Activated naive CD8-positive, alpha-beta T cell treated with anti-CD3 and anti-CD28 coated beads, Interleukin-2, amount 10 ng/mL, durations not matched to agents 7 days and 5 days (primary cell): ENCODE measurements at places on chromosomes 5 and 9. TPM values are rescaled to one million over a fixed set of nuclear protein-coding genes. Genes with fewer than 3 reads are reported as not detected.

The WNT8A gene
- not detected for total RNA-seq

The CA9 gene
- 1.2 TPM for total RNA-seq

The IRX1 gene
- not detected for total RNA-seq

The RGS3 gene
- 63.2 TPM for total RNA-seq

The STRBP gene
- 31.0 TPM for total RNA-seq

The TMEM141 gene
- total RNA-seq = 43.6 TPM

The PCDHGB7 gene
- total RNA-seq = 0.11 TPM

The PCDHB15 gene
- not detected for total RNA-seq

The FAM120A gene
- total RNA-seq = 116 TPM

GRCh38 chr9:107504585-107505455 is 15.3 kb upstream of the KLF4 start:
- H3K36me3 ChIP-seq = no peaks in the 10 kb centered on the region
- H3K4me3 ChIP-seq = no peak overlapping the region
- no peak for DNase-seq
- no peak overlapping the region for H3K27ac ChIP-seq

DNA sequence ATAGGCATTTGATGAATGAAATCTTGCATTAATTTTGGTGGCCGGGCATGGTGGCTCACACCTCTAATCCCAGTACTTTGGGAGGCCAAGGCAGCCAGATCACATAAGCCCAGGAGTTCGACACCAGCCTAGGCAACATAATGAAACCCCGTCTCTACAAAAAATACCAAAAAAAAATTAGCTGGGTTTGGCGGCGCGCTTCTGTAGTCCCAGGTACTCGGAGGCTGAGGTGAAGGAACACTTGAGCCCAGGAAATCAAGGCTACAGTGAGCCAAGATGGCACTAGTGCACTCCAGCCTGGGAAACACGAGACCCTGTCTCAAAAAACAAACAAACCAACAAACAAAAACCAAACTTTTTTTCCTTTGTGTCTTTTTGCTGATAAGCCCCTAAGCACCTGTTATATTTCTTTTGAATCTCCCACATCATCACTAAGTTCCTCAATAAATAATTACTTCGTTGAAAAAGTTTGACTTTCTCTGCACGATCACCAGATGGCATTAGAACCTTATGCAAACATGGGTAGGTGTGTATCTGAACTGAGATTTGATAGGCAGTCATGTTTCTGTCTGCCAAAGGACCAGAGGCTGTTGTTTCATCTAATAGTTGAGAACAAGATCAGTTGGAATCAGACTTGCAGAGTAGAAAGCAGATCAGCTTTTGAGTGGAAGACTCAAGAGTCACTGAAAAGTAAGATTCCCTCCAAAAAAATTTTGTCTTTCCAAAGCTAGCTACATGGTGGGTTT is 5.5 kb upstream of the MATR3 start:
- peaks cover 7% of the 10 kb centered on the region for H3K4me1 ChIP-seq
- no peak for DNase-seq
- no peak overlapping the region for H3K4me3 ChIP-seq
- H3K36me3 ChIP-seq = peaks cover 22% of the 10 kb centered on the region

GRCh38 chr5:91293131-91293530 is 90.0 kb downstream of the ARRDC3 start:
- no peak for DNase-seq
- H3K4me3 ChIP-seq = no peak overlapping the region
- no peak overlapping the region for H3K27ac ChIP-seq
- no peaks in the 10 kb centered on the region for H3K36me3 ChIP-seq
- peaks cover 17% of the 10 kb centered on the region for H3K4me1 ChIP-seq

DNA sequence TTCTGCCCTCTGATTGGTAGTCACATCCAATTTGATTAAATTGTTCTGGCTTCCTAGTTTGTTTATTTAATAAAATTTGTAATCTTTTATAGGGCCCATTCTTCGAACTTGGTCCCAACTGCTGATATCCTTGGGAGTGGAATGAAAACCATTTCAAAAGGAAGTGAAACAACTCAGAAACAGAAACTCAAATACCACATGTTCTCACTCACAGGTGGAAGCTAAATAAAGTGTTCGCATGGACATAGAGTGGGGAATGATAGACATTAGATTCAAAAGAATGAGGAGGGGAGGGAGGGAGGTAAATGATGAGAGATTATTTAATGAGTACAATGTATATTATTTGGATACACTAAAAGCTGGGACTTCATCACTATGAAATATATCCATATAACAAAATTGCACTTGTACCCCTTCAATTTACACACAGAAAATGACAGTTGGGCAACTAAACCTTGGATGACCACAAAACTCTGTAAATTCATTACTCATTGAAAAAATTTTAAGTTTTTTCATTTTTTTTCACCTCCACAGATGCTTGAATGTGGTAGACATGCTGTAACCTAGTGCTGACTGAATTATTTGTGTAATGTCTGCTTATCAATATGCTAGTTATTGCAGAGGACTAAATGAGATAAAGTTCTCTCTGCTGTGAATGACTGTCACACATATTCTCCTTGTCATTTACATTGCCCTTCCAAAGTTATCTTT is 16.0 kb downstream of the ATP10B start:
- no peaks in the 10 kb centered on the region for H3K4me1 ChIP-seq
- no peak overlapping the region for H3K27ac ChIP-seq
- H3K27me3 ChIP-seq = no peaks in the 10 kb centered on the region
- no peak overlapping the region for H3K4me3 ChIP-seq
- H3K36me3 ChIP-seq = no peaks in the 10 kb centered on the region
- no peak for DNase-seq

- H3K4me1 ChIP-seq = no peaks in the 10 kb centered on the region
- peaks cover 45% of the 10 kb centered on the region for H3K36me3 ChIP-seq
- H3K4me3 ChIP-seq = no peak overlapping the region
- H3K27ac ChIP-seq = no peak overlapping the region
- no peak for DNase-seq
Measured at GRCh38 chr9:7135735-7136134, 378.0 kb downstream of the KDM4C start.

- peak; percentile 66 for DNase-seq
- H3K27ac ChIP-seq = peak overlapping the region; percentile 99
- peak overlapping the region; percentile 89 for H3K4me3 ChIP-seq
- peaks cover 10% of the 10 kb centered on the region for H3K36me3 ChIP-seq
- H3K27me3 ChIP-seq = no peaks in the 10 kb centered on the region
Measured at GRCh38 chr9:133130685-133131244, 9.7 kb upstream of the RALGDS start.

GRCh38 chr9:34089311-34089710 is 37.2 kb downstream of the DCAF12 start:
- H3K27ac ChIP-seq = no peak overlapping the region
- no peak for DNase-seq
- H3K36me3 ChIP-seq = peaks cover 22% of the 10 kb centered on the region
- H3K4me1 ChIP-seq = peaks cover 15% of the 10 kb centered on the region
- H3K27me3 ChIP-seq = no peaks in the 10 kb centered on the region

- no peak for DNase-seq
- no peaks in the 10 kb centered on the region for H3K27me3 ChIP-seq
- peaks cover 36% of the 10 kb centered on the region for H3K4me1 ChIP-seq
- peaks cover 38% of the 10 kb centered on the region for H3K36me3 ChIP-seq
- H3K4me3 ChIP-seq = no peak overlapping the region
- H3K27ac ChIP-seq = no peak overlapping the region
Measured at GRCh38 chr9:22056402-22056801, 47.3 kb upstream of the CDKN2B start.

DNA sequence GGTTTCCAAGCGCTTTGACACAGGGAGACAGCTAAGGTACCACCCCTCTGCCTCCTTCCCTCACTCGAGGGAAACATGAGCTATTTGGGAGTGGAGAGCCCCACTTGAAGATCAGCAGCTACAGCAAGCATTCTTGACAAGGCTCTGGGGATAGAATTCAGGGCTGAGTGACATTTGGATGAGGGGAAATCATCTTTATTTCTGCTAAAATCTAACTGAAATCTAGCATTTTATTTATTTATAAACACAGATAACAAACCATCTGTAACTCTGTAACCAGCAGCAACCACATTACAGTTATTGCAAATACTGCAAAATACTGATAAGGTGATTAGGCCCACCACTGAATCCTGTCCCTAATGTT is 22.4 kb downstream of the RNF130 start:
- no peak overlapping the region for H3K4me3 ChIP-seq
- H3K36me3 ChIP-seq = no peaks in the 10 kb centered on the region
- no peaks in the 10 kb centered on the region for H3K4me1 ChIP-seq
- no peak overlapping the region for H3K27ac ChIP-seq
- no peak for DNase-seq

- no peak overlapping the region for H3K27ac ChIP-seq
- DNase-seq = no peak
- no peaks in the 10 kb centered on the region for H3K36me3 ChIP-seq
- H3K4me3 ChIP-seq = no peak overlapping the region
- H3K4me1 ChIP-seq = no peaks in the 10 kb centered on the region
- H3K27me3 ChIP-seq = no peaks in the 10 kb centered on the region
Measured at GRCh38 chr5:38330207-38330606, 71.8 kb downstream of the EGFLAM start.

DNA sequence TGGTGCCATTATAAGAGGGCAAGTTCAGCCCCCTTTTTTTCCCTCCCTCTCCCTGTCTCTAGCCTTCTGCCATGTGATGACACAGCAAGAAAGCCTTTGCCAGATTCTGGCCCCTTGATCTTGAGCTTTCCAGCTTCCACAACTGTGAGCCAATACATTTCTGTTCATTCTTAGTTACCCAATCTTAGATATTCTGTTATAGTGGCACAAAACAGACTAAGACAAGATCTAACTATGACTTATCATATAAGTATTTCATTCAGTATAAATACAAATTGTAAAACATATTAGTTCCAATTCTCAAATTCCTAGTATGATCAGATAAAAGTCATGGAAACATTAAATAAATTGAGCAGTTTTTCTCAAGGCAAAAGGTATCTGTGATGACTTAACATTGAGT is 276.3 kb downstream of the COX7C start:
- peaks cover 2% of the 10 kb centered on the region for H3K27me3 ChIP-seq
- H3K4me3 ChIP-seq = no peak overlapping the region
- DNase-seq = no peak
- H3K4me1 ChIP-seq = no peaks in the 10 kb centered on the region
- H3K36me3 ChIP-seq = no peaks in the 10 kb centered on the region

GRCh38 chr9:109295221-109296130 is 25.4 kb downstream of the EPB41L4B start:
- H3K27me3 ChIP-seq = peaks cover 26% of the 10 kb centered on the region
- H3K27ac ChIP-seq = no peak overlapping the region
- peaks cover 26% of the 10 kb centered on the region for H3K4me1 ChIP-seq
- peak overlapping the region; percentile 29 for H3K4me3 ChIP-seq
- H3K36me3 ChIP-seq = no peaks in the 10 kb centered on the region

- no peak overlapping the region for H3K4me3 ChIP-seq
- H3K27ac ChIP-seq = no peak overlapping the region
- H3K4me1 ChIP-seq = no peaks in the 10 kb centered on the region
- no peaks in the 10 kb centered on the region for H3K36me3 ChIP-seq
- no peak for DNase-seq
- H3K27me3 ChIP-seq = peaks cover 26% of the 10 kb centered on the region
Measured at GRCh38 chr5:74594137-74595040, 46.1 kb downstream of the ENC1 start.

GRCh38 chr9:16898464-16898863 is 28.0 kb upstream of the BNC2 start:
- no peak for DNase-seq
- no peaks in the 10 kb centered on the region for H3K27me3 ChIP-seq
- no peaks in the 10 kb centered on the region for H3K4me1 ChIP-seq
- no peaks in the 10 kb centered on the region for H3K36me3 ChIP-seq
- no peak overlapping the region for H3K4me3 ChIP-seq

DNA sequence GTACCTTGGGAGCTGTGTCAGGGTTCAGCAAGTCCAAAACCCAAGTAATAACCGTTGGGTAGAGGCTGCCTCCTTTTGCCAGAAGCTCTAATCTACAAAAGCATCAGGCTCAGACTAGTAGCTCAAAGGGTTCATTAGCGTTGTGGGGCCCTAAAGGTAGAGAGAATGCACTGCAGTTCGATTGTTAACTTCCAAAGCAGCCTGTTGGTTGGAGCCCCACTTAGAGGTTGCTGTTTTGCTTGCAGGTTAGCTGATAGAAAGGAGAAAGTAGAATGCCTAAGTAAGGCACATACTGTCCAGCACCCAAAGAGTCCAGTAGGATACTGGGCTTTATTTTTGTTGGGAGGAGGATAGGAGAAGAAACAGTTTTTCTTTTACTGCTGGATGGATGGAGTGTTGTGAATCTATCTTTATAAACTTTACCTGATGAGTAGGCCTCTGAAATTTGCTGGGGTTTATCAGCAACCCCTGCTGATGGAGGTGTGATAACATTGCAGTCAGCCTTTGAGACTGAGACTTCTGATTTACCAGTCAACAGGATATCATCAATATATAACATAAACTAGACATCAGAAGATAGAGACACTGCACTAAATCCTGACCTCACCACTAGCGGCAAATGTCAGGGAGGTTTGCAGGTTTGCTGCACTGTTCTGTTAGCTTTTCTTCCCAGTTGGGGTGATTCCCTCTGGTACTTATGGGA is 34.8 kb downstream of the ZNF131 start:
- H3K27ac ChIP-seq = peak overlapping the region; percentile 19
- no peaks in the 10 kb centered on the region for H3K27me3 ChIP-seq
- H3K4me3 ChIP-seq = no peak overlapping the region
- H3K36me3 ChIP-seq = peaks cover 40% of the 10 kb centered on the region
- H3K4me1 ChIP-seq = peaks cover 7% of the 10 kb centered on the region
- no peak for DNase-seq

DNA sequence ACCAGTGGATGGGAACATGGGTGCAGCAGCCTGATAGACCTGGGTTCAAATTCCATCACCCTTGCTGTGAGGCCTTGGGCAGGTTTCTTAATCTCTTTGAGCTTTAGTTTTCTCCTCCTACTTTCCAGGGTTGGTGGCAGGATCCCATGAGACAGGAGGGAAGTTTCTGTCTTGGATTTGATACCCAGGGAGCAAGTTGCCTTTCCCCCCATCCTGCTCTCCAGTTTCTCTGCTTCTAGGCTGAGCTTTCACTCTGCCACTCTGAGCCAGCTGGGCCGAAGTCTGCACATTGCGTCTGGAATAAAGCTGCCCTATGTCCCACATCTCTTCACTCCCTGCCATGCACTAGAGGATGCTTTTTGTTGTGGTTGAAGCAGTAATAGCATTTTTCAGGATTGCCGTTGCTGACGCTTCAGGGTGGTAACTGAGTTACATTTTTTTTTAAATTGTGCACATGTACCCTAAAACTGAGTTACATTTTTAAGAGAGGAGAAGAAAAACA is 40.5 kb upstream of the ANGPTL2 start:
- no peaks in the 10 kb centered on the region for H3K36me3 ChIP-seq
- no peaks in the 10 kb centered on the region for H3K27me3 ChIP-seq
- no peak overlapping the region for H3K27ac ChIP-seq
- no peak for DNase-seq
- no peak overlapping the region for H3K4me3 ChIP-seq

GRCh38 chr5:1823381-1824034 is 22.3 kb downstream of the NDUFS6 start:
- no peaks in the 10 kb centered on the region for H3K4me1 ChIP-seq
- H3K27ac ChIP-seq = no peak overlapping the region
- DNase-seq = no peak
- H3K36me3 ChIP-seq = peaks cover 6% of the 10 kb centered on the region
- H3K4me3 ChIP-seq = no peak overlapping the region
- H3K27me3 ChIP-seq = no peaks in the 10 kb centered on the region
